ENCODE measurements at places on chromosomes 2 and 18.

DNA sequence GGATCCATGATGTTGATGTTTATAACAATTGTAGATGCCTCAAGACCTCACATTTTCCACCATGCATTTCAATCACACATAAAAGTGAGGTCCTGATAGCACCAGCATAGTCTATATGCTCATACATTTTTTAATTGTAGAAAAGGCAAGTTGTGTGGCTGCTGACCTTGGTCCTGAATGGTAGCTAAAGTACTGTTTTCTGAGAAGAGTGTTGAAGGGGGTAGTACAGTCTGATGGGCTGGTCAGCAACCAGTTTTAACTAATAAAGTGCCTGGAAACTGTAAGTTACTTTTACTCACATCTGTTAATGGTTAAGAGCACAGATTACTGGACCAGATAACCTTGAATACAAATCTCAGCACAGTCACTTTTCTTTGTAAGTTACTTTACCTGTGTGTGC is 15.9 kb downstream of the ZNF638 start:
- no peak for DNase-seq

GRCh38 chr2:150478200-150478974 is 9.1 kb downstream of the RND3 start:
- no peak for DNase-seq

- peak; percentile 85 for DNase-seq
Observed at GRCh38 chr2:181456660-181457120, 496 bp upstream of the ITGA4 start.

DNA sequence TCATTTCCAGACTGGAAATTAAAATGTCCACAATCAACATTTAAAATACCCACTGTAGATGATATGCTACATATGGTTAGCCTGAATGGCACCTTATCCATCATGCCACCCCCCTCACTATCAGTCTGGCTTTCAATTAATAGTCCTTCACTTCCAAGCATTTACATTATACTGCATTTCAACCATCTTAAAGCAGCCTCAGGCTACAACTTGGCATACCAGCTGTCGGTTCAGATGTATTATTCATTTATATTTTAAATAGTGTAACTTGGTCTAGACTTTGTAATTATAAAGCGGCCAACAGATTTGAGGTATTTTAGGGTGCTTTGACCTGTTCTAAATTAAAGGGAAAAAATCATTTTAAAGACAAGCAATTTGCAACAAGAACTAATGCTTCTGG is 2.6 kb downstream of the GCG start:
- no peak for DNase-seq

GRCh38 chr2:38754506-38754905 is 3.3 kb upstream of the SRSF7 start:
- no peak for DNase-seq

- no peak for DNase-seq
Observed at GRCh38 chr2:168849610-168850009, 40.6 kb downstream of the SPC25 start.

DNA sequence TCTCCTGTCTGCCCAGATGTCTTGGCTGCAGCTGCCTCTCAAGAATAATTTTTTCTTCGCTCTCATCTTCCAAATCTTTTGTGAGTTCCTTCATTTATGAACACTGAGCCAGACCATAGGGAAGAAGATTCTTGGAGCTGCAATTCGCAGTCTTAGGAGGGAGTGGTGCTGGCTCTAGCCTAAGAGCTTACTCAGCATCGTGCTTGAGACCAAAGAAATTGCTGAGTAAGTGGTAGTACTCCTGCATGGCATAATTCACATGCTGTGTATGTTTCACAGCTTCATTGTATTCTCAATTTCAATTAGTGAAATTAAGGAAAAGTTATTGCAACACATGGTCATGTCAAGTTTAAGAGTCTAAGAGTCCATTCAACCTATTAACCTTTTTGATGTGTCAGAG is 771.7 kb downstream of the ADCYAP1 start:
- DNase-seq: no peak

DNA sequence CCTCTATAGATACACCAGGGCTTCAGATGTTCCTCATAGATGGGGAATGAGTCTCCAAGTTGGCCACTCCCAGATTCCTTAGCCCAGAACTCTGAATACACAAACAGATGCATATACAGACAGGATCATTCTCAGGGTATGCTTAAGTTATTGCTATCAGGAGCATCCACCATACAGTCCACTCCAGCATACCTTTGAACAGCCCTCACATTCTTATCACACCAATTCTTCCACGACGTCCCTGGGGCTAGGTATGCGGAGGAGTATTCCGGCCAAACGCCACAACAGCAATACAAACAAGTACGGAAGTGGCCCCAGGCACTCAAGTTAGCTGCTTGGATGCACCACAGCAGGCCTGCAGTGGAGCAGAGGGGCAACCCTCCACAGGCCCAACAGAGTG is 312.5 kb upstream of the CHAC2 start:
- no peak for DNase-seq

GRCh38 chr2:179435000-179435399 is 170.4 kb upstream of the SESTD1 start:
- DNase-seq: no peak

DNA sequence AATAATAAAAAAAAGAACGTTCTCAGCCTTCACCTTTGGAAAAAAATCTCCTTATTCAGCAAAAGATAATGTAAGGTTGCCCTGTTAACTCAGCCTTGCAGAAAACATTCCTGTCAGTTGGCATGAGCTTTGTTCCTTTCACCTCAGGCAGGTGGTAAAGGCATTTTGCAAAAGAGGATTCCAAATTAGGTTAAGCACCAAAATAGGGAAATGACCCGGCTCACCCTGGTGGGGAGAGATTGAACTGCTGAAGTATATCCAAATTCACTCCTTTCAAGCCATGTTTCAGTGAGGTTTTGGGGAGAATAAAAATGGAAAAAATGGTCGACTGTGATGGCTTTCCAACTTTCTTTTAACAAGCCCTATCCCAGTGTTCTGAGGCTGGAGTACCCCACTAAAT is 1988.8 kb upstream of the PIK3C3 start:
- no peak for DNase-seq

GRCh38 chr2:6370753-6371551 is 494.8 kb downstream of the CMPK2 start:
- no peak for DNase-seq

DNA sequence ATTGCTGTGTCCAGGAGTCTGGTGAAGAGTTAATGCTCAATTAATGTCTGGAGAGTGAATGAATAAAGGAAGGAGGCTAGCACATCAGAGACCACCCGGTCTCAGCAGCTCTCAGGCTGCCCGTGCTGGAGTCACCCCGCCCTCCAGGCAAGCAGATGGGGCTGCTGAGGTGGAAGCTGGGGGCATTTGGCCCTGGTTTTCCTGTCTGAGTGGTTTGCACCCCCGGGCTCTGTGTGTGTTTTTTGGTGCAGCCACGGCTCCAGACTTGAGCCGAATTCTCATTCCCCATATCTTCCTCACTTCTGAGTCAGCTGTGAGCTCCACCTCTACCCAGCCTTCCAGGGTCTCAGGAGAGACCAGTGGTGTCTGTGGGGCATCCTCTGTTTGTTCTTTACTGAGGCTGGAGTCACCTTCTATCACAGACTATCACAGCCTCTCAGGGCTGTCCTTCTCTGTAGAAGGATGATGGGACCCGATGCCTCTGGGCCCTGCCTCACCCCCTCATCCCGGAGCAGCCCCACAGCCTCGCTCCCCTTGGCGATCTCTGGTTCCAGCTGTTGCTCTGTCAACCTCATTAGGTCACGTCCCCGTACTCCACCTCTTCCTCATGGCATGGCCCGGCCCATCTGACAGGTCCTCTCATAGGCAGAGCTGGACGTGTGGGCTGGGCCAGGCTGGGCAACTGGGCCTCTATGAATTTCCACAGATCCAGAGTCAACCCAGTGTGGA is 60.8 kb downstream of the HS1BP3 start:
- no peak for DNase-seq

GRCh38 chr18:8705961-8706790 is 820 bp downstream of the MTCL1 start:
- no peak for DNase-seq

- DNase-seq: no peak
Observed at GRCh38 chr2:72155151-72155550, 7.5 kb upstream of the CYP26B1 start.

DNA sequence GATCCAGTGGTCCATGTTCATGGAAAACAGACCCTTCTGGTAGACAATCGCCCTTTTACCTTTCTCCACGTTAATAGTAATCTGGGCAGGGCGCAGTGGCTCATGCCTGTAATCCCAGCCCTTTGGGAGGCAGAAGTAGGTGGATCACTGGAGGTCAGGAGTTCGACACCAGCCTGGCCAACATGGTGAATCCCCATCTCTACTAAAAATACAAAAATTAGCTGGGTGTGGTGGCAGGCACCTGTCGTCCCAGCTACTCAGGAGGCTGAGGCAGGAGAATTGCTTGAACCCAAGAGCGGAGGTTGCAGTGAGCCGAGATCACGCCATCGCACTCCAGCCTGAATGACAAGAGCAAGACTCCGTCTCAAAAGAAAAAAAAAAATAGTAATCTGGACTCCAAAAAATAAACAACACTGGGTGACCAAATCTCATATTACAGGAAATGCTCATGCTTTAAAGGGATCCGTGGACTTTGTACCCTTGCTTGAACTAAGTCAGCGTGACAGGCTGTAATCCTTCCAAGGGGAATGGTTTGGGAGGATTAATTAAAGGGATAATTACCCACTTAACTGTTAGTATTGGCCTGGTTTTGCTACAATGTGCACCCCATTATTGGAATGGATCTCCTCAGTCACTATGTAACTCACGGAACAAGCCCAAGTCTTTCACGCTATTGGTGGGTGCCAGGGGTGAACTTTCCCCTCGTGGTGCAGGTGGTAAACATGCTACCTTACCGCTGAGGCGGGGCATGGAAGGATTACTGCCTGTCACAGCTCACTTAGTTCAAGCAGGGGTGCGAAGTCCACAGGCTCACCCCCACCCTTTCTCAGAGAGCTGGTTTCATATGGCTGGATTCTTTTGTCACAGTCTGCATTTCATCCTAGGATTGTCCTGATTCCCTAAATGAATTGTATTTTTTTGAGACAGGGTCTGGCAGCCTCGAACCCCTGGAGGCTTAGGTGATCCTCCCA is 36.7 kb downstream of the PROC start:
- DNase-seq: no peak

DNA sequence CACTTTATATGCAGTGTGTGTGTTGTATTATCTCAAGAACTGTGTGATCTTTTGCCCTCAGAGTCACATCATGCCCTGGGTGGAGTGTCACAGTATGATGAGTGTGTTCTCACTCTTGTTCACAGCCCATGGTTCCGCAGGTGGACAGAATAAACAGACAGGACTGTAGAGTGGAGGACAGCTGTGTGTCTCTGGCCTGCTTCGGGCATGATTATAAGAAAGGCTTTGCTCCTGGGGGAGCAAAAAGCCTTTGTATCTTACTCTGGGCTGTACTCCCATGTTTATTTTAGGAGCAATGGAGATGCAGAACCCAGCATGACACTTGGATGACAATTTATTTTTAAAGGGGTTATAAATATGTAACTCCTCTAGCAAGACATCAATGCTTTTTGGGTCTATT is 371.7 kb upstream of the MEX3C start:
- no peak for DNase-seq

DNA sequence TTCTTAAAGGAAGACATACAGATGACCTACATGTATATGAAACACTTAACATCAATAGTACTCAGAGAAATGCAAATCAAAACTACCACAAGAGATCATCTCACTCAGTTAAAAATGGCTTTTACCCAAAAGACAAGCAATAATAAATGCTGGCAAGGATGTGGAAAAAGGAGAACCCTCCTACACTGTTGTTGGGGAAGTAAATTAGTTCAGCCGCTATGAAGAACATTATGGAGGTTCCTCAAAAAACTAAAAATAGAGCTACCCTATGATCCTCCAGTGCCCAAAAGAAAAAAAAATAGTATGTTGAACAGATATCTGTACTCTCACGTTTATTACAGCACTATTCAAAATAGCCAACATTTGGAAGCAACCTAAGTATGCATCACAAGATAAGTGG is 1579.4 kb upstream of the TMEFF2 start:
- DNase-seq: no peak

GRCh38 chr2:23092831-23093230 is 292.1 kb upstream of the KLHL29 start:
- no peak for DNase-seq

- DNase-seq: no peak
Observed at GRCh38 chr2:233418052-233418760, 63.9 kb downstream of the DGKD start.
